ENCODE measurements at places on chromosomes 4 and X. TPM values are rescaled to one million over a fixed set of nuclear protein-coding genes. Genes with fewer than 3 reads are reported as not detected.

- no peak for DNase-seq
Measured at GRCh38 chr4:71974681-71975080, 57.1 kb upstream of the NPFFR2 start.

GRCh38 chr4:10272511-10272910, 155.9 kb upstream of the WDR1 start:
- DNase-seq: no peak

GRCh38 chrX:11363069-11363594, 69.9 kb downstream of the AMELX start:
- DNase-seq: no peak

Gene ADRA2C
- total RNA-seq: 12.9 TPM

Measured in neural progenitor cell (in vitro differentiated cells).